ENCODE measurements at places on chromosomes 4 and X.
A peak's percentile ranks its signal among the peaks of the same experiment; 100 is the strongest.

- DNase-seq = no peak
Measured at GRCh38 chr4:40221744-40222143, 24.9 kb downstream of the RHOH start.

GRCh38 chrX:152220606-152221005 is 82.2 kb upstream of the MAGEA10 start:
- no peak for DNase-seq

DNA sequence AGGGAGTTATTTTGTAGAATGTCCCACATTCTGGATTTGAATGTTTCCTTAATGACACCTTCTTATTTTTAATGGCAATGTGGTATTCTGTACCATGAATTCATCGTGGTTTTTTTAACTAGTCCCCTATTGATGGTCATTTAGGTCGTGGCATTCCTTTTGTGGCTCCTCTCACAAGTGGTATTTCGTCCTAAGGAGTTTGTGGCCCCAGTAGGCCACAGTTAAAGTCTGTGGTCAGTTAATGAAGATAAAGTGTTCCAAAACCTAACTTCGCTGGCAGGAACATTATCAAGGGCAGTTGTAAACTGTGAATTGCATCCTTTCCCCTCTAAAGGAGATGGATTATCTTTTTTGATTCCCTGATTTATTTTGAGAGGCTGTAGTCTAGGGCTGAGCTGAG is 133.2 kb downstream of the TMEM164 start:
- no peak for DNase-seq

DNA sequence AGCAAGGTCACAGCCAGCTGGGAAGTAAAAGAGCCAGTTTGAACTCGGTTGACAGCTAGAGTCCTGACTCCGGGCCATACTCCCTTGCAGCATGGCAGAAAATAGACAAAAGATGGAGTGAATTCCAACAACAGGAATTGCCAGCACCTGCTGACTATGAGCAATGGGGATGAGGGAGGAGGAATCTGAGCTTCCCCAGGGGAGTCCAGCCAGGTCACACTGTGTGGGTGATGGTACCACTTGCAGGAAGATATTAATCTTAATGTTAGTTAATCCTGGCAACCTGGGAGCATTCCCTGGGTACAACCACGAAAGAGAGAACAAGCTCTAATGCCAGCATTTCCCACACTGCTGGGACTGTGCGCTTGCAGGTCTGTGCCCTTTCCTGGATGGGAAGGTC is 48.1 kb upstream of the S100G start:
- no peak for DNase-seq

- DNase-seq = peak; percentile 47
Measured at GRCh38 chr4:153471698-153472093, 5.5 kb downstream of the TMEM131L start.

GRCh38 chr4:115117651-115118050 is 4.2 kb upstream of the NDST4 start:
- DNase-seq = no peak

DNA sequence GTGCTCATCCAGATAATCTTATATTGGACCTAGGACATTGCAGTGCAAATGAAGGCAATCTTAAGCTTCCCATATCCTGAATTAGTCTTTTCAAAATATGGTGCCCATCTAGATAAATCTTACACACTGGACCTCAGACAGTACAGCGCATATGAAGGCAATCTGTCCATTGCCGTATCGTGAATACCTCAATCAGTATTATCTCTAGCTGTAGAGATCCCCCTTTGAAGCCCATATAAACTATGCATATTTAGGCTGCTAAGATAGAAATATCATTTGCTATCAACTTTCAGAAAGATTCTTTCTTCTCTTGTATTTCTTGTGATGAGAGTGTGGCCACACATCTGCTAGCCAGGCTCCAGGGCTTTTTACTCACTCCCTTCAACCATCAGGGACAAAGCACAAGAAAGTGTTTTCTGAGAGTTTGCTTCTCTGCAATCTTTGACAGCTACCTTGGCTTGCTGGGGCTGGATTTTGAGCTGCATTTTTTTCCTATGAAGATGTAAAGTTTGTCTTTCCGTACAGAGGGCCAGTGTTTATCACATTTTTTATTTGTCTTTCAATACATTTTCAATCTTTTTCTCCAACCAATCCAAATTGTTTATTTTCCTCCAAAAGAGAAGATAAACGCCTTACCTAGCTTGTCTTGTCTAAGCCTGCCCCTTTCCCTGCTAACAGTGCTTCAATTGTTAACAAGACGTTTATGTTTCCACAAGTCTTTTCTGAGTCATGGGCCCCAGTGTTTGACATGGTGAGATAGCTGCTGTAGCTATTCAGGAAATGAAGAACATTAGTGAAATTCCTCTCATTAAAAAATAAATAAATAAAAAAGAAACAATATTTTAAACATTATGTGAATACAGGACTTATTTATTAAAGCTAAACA is 57.6 kb upstream of the FAT1 start:
- no peak for DNase-seq

DNA sequence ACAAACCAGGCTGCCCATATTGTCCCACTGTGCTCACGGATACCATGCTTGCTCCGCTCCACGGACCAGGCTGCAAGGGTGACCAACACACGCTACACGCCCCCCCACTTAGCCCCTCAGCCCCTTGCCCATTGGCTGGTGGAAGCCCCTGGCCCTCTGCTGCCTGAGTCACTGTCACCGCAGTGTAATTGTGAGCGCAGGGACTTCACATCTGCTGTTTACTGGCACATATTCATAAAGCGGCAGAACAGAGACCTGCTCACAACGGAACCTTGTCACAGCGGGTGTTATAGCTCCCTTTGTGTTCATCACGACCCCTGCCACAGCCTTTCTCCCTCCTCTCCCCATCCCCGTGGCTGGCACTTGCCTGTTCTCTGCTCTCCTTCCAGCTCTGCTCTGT is 83.7 kb downstream of the PSAPL1 start:
- no peak for DNase-seq

GRCh38 chrX:87517571-87518141 is at the start of gene KLHL4:
Gene KLHL4, plus strand, starts transcription at chrX:87517802. Its CDS starts 92 bp downstream, at chrX:87517894.
- DNase-seq = no peak

GRCh38 chr4:52870225-52870624 is 8.1 kb downstream of the RASL11B start:
- no peak for DNase-seq

DNA sequence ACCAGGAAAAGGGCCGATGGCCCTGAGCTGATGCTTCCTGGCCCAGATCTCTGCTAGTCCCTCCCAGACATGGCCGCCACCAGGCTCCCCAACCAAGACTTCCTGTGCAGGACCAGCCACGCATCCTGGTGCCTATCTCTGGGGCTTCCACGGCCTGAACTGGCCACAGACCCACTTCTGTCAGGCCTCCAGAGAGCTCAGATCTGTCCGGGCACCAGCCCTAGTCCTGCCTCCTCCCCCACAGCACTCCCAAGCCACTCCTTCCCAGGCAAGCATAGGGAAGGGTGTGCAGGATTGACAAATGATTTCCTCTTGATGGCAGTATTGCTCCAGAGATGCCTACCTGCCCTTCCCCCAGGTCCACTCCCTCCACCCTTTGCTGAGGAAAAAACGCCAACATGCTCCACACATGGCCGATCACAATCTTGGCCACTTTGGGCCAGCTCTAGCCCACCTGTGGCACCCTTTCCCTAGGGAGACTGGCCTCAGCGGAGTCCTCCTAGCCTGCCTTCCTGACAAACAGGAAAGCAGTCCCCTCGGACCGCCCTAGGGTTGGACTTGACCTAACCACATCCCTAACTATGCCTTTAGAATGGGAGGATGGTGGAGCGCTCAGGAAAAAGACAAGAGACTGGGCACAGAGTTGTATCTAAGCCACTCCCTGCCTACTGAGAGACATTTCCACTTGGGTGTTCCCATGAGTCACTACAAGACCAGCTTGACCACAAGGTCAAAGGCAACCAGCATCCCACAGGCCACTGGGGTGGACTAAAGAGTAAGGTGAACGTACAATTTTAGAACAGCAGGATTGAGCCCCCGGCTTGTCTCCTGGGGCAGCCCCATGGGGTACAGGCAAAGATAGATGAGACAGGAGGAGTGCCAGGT is 277.5 kb upstream of the AGTR2 start:
- DNase-seq = no peak

DNA sequence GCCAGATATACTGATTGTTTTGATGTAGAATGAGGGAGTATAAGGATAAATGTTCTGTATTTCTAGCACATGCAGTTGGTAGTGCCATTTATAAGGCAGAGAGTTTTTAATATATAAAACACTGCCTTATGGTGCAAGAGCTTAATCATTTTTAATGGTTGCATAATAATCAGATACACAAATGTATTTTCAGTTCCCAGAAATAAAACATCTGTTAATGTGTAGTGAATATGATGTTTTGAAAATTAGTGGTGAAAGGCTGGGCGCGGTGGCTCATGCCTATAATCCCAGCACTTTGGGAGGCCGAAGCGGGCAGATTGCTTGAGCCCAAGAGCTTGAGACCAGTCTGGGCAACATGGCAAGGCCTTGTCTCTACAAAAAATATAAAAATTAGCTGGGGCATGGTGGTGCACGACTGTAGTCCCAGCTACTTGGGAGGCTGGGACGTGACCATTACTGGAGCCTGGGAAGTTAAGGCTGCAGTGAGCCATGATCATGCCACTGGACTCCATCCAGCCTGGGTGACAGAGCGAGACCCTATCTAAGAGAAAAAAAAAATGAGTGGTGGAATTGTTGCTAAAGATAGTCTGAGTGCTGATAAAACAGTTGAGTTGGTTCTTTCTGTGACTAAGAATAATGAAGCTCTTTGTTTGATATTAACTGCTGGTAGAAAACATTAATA is 29.3 kb downstream of the CLCN3 start:
- no peak for DNase-seq

GRCh38 chr4:7803992-7804755 is 135.5 kb downstream of the AFAP1 start:
- peak; percentile 86 for DNase-seq

DNA sequence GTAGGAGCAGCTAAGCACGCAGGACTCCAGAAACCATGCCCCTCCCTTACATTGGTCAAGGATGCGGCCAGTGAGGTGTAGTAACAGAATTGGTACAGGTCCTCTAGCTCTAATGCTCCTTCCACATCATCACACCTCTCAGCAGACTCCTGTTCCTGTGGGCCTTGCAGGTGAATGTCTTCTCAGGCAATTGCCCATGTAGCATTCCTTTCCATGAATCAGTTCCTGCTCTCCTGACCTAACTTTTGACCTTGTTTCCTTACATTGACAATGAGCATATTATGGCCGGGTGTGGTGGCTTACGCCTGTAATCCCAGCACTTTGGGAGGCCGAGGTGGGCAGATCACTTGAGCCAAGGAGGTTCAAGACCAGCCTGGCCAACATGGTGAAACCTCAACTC is 31.3 kb downstream of the MAP7D3 start:
- no peak for DNase-seq

GRCh38 chr4:8534129-8534528 is 46.1 kb upstream of the GPR78 start:
- DNase-seq = no peak

GRCh38 chrX:37776283-37776986 is 3.4 kb upstream of the CYBB start:
- DNase-seq = no peak

GRCh38 chr4:72410158-72410557 is 158.9 kb downstream of the ADAMTS3 start:
- DNase-seq = no peak

DNA sequence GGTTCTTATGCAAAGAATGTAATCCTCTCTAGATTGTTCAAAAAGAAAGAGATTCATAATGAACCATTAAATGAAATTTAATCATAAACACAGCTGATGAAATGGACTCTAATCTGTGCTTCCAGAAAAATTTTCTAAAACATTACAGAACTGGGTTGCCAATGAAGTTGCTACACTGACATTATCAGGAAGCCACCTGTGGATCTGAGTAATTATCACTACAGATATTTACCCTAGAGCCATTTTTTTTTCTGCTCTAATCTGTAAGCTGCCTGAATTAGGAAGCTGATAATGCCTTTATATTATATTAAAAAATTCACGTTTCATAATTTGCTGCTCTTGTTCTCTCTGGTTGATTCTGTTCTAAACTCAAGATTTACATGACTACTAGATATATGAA is 380.1 kb downstream of the GRIA2 start:
- no peak for DNase-seq

DNA sequence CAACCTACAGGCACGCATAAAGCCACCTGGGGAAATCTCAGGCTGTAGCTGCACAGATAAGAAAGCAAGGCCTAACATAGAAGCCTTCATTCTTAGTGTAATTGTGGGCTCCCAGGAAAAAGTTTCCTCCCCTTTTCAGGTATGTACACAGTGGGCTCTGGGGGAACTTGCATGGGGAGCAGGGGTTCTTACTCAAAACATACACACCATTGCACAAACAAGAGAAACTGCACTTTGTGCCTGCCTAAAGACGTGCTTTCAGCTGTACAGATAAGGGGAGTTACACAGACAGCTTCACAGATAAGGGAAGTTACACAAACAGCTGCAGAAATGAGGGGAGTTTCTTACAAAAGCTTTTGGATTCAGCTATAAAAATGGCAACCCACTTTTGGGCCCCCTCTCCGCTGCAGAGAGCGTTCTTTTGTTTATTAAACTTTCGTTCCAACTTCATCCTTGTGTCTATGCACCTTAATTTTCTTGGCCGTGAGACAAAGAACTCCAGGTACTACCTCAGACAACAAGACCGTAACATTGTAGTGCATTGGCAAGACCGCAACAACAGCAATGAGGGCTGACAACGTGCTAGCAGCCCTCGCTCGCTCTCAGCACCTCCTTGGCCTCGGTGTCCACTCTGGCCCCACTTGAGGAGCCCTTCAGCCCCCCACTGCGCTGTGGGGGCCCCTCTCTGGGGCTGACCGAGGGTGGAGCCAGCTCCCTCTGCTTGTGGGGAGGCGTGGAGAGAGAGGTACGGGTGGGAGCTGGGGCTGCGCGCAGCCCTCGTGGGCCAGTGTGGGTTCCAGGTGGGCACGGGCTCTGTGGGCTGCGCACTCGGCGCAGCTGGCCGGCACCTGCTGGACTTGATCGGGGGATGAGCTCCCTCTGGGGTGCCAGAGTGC is 317.5 kb downstream of the RAPGEF2 start:
- DNase-seq = no peak

GRCh38 chrX:37754516-37754915 is 25.3 kb upstream of the CYBB start:
- DNase-seq = no peak

DNA sequence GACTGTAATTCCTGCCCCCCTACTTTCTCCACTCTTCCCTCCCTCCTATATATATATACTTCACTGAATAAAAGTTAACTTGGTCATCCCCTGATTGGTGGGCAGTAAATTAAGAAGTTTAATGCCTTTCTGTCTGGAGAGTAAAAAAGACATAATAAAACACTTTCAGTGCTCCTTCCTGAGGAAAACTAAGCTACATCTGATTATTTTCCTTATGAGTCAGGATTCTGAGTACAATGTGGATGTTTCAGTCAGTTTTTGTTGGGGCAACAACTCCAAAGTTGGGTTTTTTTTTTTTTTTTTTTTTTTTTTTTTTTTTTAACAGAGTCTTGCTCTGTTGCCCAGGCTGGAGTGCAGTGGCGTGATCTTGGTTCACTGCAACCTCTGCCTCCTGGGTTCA is 22.0 kb upstream of the SUPT20HL2 start:
- no peak for DNase-seq

DNA sequence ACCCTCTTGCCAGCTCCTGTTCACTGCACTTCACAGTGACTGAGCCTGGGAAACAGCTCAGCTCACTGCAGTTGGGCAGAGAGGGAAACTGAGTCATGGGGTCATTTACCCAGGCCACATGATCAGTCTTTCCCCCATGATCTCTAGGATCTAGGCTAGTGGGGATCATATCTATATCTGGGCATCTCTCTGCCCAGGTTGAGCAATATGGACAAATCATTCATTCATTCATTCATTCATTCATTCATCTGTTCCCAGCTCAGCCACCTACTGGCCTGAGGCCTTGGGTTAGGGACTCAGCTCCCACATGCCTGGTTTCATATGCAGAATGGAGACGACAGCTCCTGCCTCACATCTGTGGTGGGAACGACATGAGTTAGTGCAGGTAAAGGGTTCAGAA is 45.3 kb upstream of the HMX1 start:
- no peak for DNase-seq
